ENCODE measurements at places on chromosomes 13 and 19.

GRCh38 chr13:80448725-80449124, 107.8 kb upstream of the SPRY2 start:
- no peak for DNase-seq

GRCh38 chr19:4198467-4199126, 16.1 kb downstream of the ANKRD24 start:
- DNase-seq: no peak

DNA sequence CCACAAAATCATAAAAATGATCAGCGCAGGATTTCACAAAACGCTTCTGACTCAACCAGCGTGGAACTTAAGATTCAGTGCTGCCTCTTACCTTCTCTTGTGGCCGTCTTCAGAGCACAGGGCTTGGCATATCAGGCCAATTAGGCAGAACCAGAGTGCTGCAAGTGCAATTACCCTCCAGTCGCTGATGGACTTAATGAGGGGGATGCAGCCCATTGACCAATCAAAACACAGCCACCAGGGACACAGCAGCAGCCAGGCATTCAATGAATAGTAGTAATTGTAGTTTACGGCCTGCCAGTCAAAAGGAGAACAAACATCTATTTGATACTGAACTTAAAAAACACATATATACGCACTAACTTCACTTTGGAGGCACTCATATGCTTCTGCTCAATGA, 38.2 kb downstream of the TMTC4 start:
- peak; percentile 15 for DNase-seq

DNA sequence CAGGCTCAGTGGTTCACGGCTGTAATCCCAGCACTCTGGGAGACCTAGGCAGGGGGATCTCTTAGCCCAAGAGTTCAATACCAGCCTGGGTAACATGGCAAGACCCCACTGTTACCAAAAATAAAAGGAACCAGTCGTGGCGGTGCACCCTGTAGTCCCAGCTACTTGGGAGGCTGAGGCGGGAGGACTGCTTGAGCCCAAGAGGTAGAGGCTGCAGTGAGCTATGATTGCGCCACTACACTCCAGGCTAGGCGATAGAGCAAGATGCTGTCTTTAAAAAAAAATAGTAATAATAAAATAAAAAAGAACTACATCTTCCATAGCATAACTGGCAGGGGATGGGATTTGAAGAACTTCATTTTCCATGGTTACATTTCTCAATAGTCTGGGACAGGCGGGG, 3.0 kb downstream of the LYPD3 start:
- DNase-seq: no peak

DNA sequence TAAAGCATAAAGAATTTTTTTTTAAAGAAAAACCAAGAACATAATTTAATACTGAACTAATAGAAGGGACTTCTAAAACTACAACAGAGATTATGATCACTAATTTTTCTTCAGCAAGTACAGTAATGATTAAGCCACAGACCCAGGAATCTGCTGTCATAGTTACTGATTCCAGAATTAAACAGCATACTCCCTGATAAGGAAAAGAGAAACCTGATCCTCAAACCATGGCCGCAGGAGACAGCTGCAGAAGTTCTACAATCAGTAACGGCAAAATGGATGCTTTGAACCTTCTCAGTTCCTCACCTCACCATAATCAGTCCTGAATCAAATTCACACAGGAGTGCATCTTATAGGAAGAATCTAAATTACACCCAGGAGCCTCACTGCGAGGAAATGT, 939.0 kb upstream of the SLITRK1 start:
- no peak for DNase-seq

GRCh38 chr13:75461314-75461713, 20.7 kb downstream of the TBC1D4 start:
- DNase-seq: no peak

All from nucleus accumbens (tissue), 56 donors.